Activated CD4-positive, alpha-beta T cell treated with anti-CD3 and anti-CD28 coated beads, Interleukin-2, amount 10 ng/mL, durations not matched to agents 24 days and 14 days (primary cell): ENCODE measurements at places on chromosomes 3 and 15. TPM values are rescaled to one million over a fixed set of nuclear protein-coding genes. Genes with fewer than 3 reads are reported as not detected.

GOLGA6A gene
- not detected in 2 replicates for total RNA-seq

CKMT1B gene
- total RNA-seq, result 0.66 and 0.77 TPM in 2 replicates

GRCh38 chr15:69557707-69558409 is 105.2 kb downstream of the RPLP1 start:
- H3K4me1 ChIP-seq, result no peaks in the 10 kb centered on the region
- DNase-seq, result no peak
- H3K4me3 ChIP-seq, result no peak overlapping the region
- no peak overlapping the region for H3K27ac ChIP-seq

DNA sequence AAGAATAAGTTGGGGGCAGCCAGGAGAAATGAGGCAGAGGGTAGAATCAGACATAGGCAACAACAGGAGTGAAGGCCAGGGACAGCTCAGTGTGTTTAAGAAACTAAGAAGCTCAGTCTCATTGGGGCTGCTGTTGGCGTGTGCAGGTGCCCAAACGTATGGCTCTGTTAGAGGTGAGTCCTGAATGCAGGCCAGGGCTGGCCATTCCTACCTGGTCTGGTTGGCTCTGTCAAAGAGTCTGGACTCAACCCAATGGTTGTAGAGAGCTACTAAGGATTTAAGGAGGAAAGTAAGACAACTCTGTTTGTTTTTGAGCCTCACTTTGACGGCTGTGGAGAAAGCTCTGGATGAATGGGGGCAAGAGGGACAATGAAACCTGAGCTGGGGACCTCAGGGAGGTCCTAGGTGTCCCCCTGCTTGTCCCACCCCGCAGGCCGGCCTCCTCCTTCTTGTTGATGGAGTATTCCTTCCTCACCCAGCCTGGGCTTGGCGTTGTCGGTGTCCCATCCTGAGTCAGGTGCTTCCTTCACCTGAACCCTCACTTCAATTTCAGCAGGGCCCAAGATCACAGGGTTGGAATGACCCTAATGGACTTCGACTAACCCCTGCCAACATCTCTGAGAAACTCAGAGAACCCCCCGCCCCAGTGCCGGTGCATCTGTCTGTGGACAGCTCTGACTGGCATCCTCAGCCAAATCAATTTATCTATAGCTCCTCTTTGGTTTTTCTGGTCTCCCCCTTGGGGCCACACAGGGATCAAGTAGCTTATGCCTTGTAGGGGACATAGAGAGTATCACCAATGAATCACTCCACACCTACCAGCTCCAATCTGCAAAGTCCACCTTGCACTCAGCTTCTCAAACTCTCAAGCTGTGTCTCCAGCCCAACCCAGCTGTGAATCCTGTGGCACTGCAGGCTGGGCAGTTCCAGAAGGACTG is 8.3 kb downstream of the ITGA11 start:
- peaks cover 13% of the 10 kb centered on the region for H3K27me3 ChIP-seq
- H3K27ac ChIP-seq, result no peak overlapping the region
- no peaks in the 10 kb centered on the region for H3K4me1 ChIP-seq
- no peaks in the 10 kb centered on the region for H3K36me3 ChIP-seq
- H3K4me3 ChIP-seq, result no peak overlapping the region

- no peaks in the 10 kb centered on the region for H3K4me1 ChIP-seq
- no peaks in the 10 kb centered on the region for H3K36me3 ChIP-seq
Measured at GRCh38 chr3:54192026-54192425, 69.7 kb downstream of the CACNA2D3 start.

GRCh38 chr3:53862241-53862640 is 15.9 kb downstream of the IL17RB start:
- H3K4me1 ChIP-seq, result no peaks in the 10 kb centered on the region
- H3K36me3 ChIP-seq, result peaks cover 28% of the 10 kb centered on the region

- H3K4me3 ChIP-seq, result no peak overlapping the region
- no peaks in the 10 kb centered on the region for H3K4me1 ChIP-seq
- no peak overlapping the region for H3K27ac ChIP-seq
- no peaks in the 10 kb centered on the region for H3K27me3 ChIP-seq
- H3K36me3 ChIP-seq, result no peaks in the 10 kb centered on the region
Measured at GRCh38 chr3:142013993-142014392, 135.4 kb downstream of the TFDP2 start.

- H3K4me3 ChIP-seq, result no peak overlapping the region
- H3K36me3 ChIP-seq, result no peaks in the 10 kb centered on the region
- H3K27ac ChIP-seq, result no peak overlapping the region
- H3K4me1 ChIP-seq, result no peaks in the 10 kb centered on the region
- DNase-seq, result no peak
- H3K27me3 ChIP-seq, result peaks cover 4% of the 10 kb centered on the region
Measured at GRCh38 chr3:139552632-139553365, 13.3 kb upstream of the RBP1 start.
